ENCODE measurements at places on chromosomes 5 and 9.

GRCh38 chr5:88877826-88878225, 5.2 kb downstream of the MEF2C start:
- no peak for DNase-seq

DNA sequence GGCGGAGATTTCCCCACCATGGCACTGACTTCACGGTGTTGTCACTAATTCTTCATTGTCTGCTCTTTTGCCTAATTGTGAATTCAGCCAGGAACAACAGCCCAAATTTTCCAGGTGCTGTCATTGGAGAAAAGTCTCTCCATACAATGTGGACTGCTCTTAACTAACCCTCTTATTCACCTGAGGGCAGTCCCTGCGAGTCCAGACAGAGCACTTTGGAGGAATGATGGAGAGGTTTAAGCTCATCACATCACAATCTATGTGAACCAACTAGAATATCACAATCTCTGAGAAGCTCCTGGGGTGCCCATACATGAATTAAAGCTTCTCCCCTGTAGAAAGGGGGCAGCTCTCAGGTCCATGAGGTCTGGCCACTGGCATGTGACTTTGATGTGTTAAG, 56.4 kb downstream of the MTX3 start:
- DNase-seq = no peak

GRCh38 chr9:36217256-36217968, 26.7 kb downstream of the CLTA start:
- no peak for DNase-seq

DNA sequence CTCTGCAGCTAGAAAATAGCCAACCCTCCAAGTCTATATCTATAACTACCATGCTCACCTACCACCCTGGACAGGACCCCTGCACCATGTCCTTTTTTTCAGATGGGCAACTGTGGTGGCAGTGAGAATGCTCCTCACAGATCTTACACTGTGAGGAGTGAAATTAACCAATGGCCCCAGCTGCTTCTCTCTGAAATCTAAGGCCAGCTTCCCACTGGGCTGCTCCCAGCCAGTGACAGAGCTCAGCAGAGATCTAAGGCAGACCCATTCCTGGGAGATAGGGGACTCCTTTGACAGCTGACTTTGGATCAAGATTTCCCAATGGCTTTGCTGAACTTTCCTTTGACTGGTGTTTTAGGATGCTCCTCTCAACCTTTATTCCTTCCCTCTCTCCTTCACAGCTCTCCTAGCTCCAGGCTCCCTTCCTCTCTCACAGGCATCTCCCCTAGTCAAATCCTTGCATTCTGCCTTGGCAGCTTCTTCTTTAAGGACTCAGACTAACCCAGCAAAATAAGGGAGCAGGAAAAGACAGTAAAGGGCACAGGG, 1.6 kb upstream of the ARAP3 start:
- no peak for DNase-seq

DNA sequence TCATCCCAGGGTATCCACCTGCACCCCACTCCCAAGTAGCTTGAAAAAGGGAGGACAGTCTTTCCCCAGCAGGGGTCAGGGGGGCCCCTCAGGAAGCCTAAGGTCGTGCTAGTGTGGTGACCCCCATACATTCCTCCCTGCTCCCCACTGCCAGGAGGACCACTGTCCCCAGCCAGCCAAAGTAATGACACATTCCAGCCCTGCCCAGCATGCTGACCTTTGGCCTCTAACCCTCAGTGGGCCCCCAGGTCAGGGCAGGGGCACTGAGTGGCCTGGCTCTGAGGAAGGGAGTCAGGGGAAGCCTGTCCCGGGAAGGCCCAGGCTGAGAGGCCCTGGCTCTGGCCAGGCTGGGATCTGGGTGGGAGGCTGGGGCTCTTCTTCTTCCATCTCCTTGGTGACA, 8.8 kb downstream of the CPLX2 start:
- no peak for DNase-seq

- DNase-seq = no peak
Measured at GRCh38 chr5:97363577-97363976, 180.5 kb upstream of the RIOK2 start.

DNA sequence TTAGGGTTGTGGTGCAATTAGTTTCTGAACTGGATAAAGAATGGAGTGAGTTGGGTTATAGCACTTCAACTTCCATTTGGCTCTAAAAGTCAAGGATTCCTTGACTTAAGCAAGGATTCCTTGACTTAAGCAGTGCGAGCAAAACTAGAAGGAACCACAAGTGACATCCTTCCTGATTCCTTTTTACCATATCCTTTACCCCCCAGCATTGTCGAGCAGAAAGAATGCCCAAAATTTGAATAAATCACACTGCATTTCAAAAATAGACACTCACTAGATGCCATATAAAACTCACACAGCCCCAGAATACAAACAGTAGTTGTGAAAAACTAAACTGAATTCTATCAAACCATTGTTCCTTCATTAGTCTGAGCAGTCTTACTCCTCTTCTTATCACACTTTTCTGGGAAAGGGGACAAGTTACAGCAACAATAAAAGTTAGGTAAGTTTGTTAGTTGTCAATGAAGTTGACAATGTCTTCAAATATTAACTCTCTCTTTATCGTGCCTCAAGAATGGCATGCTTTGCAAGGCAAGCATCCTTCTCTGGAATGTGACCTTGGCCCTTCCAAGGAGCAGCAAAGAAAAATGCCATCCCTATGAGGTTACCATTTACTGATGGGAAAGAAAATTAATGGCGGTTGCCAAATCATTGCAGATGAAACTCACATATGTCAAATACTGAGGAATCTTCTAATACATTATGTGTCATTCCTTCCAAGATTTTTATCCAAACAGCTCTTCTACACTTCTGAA, 273.3 kb upstream of the ANKRD55 start:
- DNase-seq = no peak

- DNase-seq = no peak
Measured at GRCh38 chr5:74763504-74763903, 3.4 kb downstream of the GFM2 start.

- no peak for DNase-seq
Measured at GRCh38 chr5:14168144-14168792, 25.1 kb downstream of the TRIO start.

- DNase-seq = no peak
Measured at GRCh38 chr5:77741608-77742007, 34.5 kb downstream of the TBCA start.

- no peak for DNase-seq
Measured at GRCh38 chr9:35708146-35708545, 18.4 kb upstream of the TPM2 start.

DNA sequence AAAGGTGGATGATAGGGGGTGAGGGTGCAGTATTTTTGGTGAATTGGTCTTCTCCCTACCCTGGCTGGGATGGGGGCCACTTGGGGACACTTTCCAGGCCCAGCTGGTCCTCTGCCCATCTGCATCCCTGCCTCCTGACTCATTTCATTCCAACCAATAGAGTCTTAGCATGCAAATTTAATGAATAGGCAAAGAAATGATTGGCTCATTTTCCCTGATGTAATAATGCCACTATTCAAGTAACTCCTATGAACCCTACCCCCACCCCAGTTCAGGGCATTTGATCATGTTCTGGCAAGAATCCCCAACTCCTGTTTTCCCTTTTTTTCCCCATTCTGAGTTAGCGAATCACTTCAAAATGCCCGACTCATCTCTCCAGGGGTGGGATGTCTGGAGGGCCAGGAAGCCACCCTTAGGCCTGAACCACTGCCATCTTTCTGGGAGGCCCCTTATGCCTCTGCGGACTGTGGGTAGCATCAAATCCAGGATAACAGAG, 56.7 kb downstream of the PCDH1 start:
- DNase-seq = peak; percentile 60

DNA sequence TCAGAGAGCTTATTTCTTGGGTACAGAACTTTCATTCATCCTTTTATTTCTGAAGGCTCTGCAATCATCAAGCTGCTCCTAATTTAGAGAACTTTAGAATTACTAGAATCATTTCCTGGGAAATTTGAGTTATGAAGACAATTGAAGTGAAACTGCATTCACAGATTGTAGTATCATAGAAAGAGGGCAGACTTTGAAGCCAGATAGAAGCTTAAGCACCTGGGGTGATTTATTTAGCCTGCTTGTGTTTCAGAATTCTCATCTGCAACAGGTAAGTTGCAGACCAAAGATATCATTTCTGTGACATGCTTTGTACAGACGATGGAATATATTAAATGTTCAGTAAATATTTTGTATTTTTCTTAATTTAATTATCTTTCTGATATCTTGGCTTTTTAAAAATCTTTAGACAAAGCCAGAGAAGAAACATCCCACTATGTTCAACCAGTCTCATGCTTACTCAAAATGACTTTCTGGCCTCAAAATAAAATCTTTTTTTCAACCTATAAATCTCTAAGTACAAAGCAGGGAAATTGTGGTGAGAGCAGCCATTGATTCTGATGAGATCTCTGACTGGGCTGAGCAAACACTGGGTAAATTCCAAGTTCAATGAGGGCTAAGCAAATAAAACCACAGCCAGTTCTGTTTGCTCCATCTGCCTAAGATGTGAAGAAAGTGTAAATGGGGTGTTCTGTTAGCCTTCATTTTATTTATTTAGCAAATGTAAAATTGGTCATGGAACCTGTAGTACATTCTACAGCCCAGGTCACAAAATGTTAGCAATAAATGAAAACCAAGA, 264.7 kb upstream of the CCNG1 start:
- no peak for DNase-seq

GRCh38 chr5:109619606-109620005, 70.1 kb upstream of the MAN2A1 start:
- no peak for DNase-seq

GRCh38 chr5:53616939-53617549, 56.6 kb downstream of the NDUFS4 start:
- DNase-seq = no peak

GRCh38 chr9:127970401-127971313, 10.1 kb downstream of the EEIG1 start:
- no peak for DNase-seq

- DNase-seq = no peak
Measured at GRCh38 chr5:26872337-26872736, 166.0 kb downstream of the CDH9 start.

GRCh38 chr5:14568333-14568732, 13.3 kb upstream of the OTULINL start:
- no peak for DNase-seq

- DNase-seq = no peak
Measured at GRCh38 chr5:14960120-14960462, 88.5 kb upstream of the ANKH start.

GRCh38 chr9:87109231-87109631, 161.9 kb upstream of the GAS1 start:
- no peak for DNase-seq

DNA sequence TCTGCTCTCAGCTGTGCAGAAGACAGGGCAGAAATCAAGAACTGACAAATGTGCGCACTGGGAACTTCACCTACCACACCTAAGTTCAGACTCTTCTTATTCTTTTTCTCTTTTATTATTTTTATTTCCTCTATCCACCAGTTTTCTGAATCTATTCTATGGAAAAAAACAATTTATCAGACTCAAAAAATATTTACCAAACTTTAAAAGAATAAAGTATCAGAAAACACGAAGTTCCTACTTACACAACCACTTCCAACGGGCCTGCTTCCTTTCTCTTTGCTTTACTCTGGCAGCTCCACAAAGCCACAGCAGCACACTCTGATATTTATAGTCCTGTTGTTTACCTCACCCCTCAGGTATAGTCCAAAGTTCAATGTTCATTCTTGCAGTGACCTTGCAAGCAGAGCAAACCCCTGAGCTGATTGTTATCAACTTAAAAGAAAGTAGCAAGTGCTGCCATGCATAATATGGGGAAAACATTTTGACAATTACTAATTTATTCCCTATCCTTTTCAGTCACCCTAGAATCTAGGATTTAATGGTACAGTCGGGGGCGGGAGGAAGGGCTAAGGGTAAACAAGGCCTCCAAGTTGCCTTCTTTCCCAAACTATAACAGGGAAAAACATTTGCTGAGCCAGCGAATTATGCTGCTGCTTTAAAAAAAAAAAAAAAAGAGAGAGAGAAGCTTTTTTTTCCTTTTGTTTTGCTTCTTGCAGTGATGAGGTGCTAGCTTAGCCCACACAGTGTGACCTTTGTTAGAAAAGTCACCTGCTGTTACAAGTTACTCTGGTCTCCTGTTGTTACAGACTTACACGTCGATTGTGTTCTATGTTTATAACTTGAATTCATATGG, at the start of gene SELENOP:
TSS of gene SELENOP (minus strand) at position 302 of the 856 bp plus-strand sequence. CDS start 3,539 bp downstream, outside the sequence.
- DNase-seq = peak; percentile 65

DNA sequence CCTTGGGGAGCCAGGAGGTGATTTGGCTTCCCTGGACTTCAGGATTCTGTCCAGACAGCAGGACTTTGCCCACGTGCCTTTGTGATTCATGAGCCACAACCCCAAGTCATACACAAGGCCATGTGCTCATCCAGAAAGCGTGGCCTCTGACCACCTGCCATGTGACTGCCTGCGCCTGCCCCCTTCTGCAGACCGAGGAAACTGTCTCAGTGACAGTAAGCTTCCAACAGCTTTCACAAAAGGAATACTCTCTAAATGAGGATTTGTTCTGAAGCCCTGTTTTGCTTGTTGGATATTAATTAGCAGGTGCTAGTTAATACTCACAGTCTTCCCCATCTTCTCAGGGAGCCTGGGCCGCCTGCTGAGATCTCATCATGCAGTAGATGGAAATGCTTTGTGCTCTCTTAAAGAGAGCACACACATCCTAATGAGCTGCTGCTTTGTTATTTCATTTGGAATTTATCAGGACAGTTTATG, 36.9 kb upstream of the ANGPTL2 start:
- DNase-seq = peak; percentile 74

- no peak for DNase-seq
Measured at GRCh38 chr9:133942206-133942975, 49.7 kb downstream of the VAV2 start.

DNA sequence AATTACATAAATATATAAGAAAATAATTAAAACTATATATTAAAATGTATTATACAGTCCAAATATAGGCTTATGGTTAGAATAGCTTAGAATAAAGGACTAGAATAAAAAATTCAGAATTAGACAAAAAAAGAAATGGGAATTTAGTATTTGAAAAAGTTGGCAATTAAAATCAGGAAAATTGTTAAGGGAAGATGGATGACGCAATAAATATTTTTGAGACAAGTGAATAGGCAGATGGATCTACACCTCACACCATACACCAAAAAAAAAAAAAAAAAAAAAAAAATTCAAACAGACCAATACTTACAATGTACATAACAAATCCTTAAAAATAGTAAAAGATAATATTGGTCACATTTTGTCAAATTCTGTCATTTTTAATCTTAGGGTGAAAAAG, 200.7 kb downstream of the TMEM232 start:
- DNase-seq = no peak

- no peak for DNase-seq
Measured at GRCh38 chr9:78582821-78583220, 285.9 kb downstream of the PSAT1 start.

- DNase-seq = no peak
Measured at GRCh38 chr9:96495341-96495740, 45.4 kb downstream of the HABP4 start.

Measured in head of caudate nucleus (tissue), 42 donors.